Activated gamma-delta T cell (primary cell): ENCODE measurements at places on chromosomes 4 and X.

DNA sequence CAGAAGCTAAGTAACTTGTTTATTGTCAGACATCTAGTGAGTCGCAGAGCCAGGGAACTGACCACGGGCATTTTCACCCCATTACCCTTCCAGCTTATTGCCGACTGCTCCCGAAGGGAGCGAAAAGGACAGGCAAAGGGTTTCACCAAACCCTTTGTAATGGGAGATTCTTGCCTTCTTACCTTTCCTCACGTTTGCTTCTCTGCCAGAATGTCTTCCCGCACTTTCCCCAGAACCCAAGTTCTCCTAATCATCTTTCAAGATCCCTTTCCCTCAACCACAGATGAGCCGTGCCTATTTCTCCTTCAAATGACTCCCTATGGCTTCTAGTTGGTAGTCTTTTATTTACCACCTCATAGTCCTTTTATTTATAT is 520 bp upstream of the SRP72 start:
- no peak for DNase-seq

- DNase-seq = no peak
These were observed 59.2 kb upstream of the ZC4H2 start for GRCh38 chrX:65035446-65035770.

GRCh38 chr4:124321364-124321763 is 391.2 kb downstream of the ANKRD50 start:
- no peak for DNase-seq

- no peak for DNase-seq
These were observed 126.7 kb downstream of the RBM47 start for GRCh38 chr4:40502934-40503333.

DNA sequence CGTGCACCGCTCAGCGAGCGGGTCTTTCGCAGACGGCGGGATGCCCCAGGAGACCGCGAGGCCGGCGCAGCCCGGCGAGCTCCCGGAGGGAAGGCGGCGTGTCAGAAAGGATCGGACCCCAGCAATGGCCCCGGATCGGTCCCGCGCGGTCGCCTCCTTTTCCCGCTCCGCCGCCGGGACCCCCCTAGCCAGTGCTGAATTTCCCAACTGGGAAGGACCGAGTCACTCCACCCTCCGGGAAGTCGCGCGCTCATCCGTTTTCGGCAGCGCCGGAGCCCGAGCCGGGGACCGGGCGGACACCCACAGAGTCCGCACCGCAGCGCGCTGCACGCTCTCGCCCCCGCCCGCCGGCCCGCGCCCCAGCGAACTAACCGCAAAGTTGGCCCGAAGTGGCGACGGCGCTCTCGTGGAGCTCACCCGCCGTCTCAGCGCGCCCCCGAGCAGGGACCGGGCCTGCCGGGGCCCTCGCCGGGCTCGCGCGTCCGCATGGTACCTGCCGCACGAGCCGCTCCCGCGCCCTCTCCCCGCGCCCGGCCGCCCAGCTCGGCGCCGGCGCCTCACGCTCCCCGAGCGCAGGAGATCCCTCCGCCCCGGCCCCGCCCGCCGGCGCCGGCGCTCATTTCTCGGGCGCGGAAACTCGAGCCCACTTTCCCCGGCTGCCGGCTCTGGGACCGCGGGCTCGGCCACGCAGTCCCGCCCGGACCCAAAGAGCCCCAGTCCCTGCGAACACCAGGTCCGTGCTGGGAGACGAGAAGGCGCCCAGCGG is at the start of gene FAT1:
Gene FAT1, minus strand, starts transcription at position 565 of the 766 bp plus-strand sequence. CDS start 14,029 bp downstream, outside the sequence.
- no peak for DNase-seq

GRCh38 chrX:153494541-153495361 is at the start of gene BGN:
Gene BGN, plus strand, starts transcription at chrX:153494980. Its CDS starts 9,652 bp downstream, at chrX:153504632.
- no peak for DNase-seq

GRCh38 chr4:53645108-53645507 is 53.8 kb upstream of the LNX1 start:
- DNase-seq = no peak

- no peak for DNase-seq
These were observed 324.9 kb upstream of the CASK start for GRCh38 chrX:42248226-42248625.

GRCh38 chr4:182809417-182810102 is 107.6 kb downstream of the DCTD start:
- DNase-seq = no peak

DNA sequence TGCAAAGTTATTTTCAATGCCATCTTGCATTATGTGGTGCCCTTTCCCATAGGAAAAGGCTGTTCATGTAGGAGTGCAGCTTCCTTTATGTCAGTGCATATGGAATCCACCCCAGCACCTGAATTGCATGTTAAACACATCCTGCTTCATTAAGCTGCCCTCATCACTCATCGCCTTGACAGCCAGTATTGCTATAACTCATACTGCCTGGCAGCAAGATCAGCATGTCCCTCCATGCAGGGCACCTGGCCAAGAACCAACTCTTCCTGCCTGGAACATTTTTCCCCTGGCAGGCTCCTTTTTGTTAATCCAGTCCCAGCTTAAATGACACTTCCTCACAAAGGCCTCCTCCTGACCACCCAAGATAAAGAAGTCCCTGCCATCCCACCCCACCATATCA is 23.5 kb upstream of the CA5B start:
- no peak for DNase-seq

- no peak for DNase-seq
These were observed 19.2 kb downstream of the YY2 start for GRCh38 chrX:21875013-21875412.

- no peak for DNase-seq
These were observed 216.4 kb downstream of the CHIC2 start for GRCh38 chr4:53847965-53848364.

DNA sequence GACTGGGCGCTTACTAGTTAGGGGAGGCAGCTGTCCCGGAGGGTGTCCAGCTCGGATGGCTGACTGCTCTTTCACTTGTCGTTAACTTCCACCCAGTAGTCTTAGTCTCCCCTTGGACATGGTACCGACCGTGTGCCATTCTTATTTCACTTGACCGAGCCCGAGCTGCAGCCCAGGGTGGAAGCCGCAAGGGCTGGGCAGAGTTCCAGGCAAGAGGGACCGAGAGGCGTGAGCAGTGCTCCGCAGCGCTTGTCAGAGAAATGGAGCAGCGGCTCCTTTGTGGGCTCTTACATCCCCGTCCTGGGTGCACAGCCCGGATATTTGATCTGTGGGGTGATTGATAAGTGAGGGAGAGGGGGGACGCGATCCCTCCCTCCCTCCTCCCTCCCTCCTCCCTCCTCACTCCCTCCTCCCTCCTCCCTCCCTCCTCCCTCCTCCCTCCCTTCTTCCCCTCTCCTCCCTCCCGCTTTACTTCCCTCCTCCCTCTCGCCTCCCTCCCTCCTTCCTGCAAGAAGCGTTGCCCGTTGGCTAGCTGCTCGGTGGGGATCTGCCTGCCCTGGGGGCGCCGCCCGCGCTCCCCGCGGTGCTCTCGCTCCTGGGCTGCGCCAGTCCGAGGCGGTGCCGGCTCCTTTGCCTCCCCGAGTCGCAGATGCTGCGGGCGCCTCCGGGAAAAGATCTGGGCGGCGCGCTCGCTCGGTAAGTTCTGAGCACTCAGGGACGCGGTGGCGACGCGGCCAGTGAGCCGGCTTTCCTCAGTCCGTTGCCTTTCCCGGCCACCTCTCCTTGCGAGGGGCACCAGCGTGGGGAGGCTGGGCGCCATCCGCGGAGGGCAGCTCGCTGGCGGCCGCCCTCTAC is at the start of gene SLITRK2:
Gene SLITRK2, plus strand, starts transcription at position 499 of the 855 bp plus-strand sequence. CDS start 4,597 bp downstream, outside the sequence.
- no peak for DNase-seq

- no peak for DNase-seq
These were observed 179.9 kb downstream of the GABRG1 start for GRCh38 chr4:45944000-45944399.

- DNase-seq = no peak
These were observed 305.5 kb downstream of the FAT4 start for GRCh38 chr4:125620066-125620860.

DNA sequence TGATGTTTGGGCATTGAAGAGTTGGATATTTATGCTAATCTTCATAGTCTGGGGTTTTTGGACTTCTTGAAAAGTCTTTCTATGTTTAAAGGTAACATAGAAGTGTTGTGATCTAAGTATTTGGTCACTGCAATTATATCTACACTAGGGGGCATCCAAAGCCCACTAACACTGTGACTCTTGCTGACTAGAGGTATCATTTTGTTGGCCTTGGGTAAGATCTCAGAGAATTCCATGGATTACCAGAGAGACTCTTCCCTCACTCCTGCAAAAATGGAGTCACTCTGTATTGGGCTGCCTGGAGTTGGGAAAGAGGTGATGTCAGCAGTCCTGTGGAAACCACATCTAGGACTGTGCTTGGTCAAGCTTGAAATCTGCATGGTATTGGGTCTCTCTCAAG is 1077.6 kb downstream of the FAM133A start:
- DNase-seq = no peak
